ENCODE measurements at places on chromosomes 3 and 15.

- peak; percentile 39 for DNase-seq
Observed at GRCh38 chr3:9809615-9810432, at the start of gene TTLL3. Gene TTLL3 (plus strand): TSS chr3:9810262. CDS start chr3:9810662, 400 bp downstream.

- peak; percentile 29 for DNase-seq
Observed at GRCh38 chr3:42600958-42601675, 631 bp downstream of the NKTR start.

GRCh38 chr3:188830893-188831292 lies 340.9 kb upstream of the TPRG1 start:
- no peak for DNase-seq

GRCh38 chr3:22858486-22858885 lies 344.6 kb upstream of the UBE2E2 start:
- no peak for DNase-seq

DNA sequence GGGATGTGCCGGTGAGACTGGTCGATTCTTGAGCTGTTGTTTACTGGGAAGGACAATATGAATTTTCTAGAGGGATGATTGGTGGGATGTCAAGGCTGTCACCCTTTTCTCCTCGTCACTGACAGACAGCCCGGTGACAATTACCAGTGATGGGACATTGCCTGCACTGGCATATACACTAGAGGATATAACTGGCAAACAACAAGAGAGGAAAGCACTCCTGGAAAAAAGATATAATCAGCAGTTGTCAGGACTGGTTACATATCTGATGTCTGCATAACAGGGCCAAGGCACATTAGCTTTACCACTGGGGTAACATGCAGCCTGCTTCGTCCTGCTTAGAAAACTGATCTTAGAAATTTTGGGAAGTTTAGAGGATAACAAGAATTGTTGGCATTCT lies 131.1 kb downstream of the ROBO2 start:
- DNase-seq = no peak

- DNase-seq = no peak
Observed at GRCh38 chr3:135556174-135556573, 409.4 kb upstream of the PPP2R3A start.

DNA sequence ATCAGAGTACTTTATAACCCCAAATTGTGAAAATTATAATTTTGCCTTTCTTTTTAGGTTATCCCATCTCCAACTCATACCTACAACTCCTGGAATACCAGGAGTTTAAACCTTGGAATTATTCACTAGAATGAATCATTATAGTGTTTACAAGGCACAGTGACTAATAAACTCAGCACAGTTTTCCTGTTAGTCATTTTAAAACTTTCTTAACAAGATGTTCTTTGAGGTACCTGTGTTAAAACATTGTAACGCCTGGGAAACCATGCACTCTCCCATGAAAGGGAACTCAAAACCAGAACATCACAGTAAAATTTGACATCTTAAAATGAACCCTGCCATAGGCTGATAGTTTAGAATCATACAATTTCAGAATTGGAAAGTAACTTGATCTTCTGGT lies 132.4 kb upstream of the OSTN start:
- no peak for DNase-seq

- DNase-seq = no peak
Observed at GRCh38 chr3:86991840-86992435, 989 bp upstream of the VGLL3 start.

DNA sequence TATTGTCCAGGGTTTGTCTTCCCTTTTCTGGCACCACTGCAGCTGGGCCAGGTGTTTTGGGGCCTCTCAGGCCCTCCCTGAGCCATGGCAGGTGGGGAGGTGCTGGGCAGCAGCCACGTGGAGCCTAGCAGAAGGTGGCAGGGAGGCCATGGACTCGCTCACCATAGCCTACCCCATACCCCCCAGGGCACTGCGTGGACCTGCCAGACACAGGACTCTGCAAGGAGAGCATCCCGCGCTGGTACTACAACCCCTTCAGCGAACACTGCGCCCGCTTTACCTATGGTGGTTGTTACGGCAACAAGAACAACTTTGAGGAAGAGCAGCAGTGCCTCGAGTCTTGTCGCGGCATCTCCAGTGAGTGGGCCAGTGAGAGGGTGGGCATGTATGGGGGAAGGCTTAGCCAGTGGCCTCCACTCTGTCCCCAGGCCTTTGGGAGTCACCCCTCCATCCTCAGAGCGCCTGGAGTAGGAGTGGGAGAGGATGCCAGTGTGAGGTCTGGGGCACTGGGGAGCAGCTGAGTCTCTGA lies 11.9 kb downstream of the SPINT1 start:
- DNase-seq = no peak

GRCh38 chr3:128448491-128448890 lies 18.2 kb downstream of the DNAJB8 start:
- DNase-seq = no peak

GRCh38 chr15:93418566-93418965 lies 329.6 kb upstream of the RGMA start:
- no peak for DNase-seq

DNA sequence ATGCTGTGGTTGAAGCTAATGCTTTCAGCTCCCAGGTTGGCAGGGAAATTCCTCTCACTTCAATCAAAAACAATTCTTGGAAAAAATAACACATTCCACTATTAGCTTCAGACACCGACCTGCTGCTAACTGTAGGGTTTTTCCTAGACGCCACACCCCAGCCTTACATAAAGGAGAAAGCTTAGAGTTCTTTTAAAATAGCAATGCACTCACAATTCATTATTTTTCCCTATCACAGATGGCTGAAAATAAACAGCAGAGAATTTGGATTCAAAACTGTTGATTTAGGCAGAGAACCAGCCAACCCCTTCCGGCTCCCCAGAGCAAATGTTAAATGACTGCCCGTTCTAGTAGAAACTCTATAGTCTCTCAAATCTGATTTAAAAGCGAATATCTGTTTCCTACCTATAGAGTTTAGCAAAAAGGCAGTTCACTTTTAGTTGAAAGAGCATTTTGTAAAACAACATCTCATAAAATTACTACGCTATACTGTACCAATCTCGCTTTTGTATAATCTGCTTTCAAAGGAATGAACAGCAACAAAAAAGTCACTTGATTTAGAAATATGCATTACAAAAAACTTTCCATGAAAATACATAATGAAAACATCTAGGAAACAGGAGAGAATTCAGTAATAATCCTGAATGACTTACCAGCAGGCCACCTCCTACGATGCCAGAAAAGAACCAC lies 586 bp downstream of the TM4SF1 start:
- no peak for DNase-seq

DNA sequence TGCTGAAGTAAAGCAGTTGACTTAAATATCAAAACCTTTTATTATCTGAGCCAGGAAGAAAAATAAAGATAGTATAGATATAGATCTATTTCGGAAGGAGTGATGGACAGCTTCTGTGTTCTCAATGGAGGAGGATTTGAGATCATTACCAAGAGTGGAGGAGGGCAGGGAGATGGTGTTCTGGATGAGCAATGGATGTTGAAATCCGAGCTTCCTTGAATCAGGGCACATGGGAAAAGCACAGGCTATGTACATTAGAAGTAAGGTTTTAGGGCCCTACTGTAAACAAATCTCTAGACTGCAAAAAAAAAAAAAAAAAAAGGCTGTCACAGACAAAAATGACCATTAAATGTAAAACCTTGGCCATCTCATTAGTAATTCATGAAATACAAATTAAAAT lies 43.2 kb downstream of the GTPBP8 start:
- no peak for DNase-seq

DNA sequence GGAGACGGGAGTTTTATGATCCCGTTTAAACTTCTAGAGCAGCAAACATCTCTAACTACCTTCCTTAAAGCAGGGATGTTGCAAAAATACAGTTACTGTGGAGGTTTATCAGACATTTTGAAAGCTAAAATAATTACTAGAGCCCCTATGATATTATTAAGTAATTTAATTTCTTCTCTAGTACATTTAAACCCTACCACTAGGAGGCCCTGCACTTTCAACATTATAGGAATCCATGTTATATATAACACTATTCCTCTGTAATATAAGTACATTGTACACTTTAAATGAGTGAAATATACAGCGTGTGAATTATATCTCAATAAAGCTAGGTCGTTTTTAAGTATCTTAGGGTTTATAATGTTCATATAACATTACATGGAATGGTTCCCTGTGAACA lies 11.5 kb downstream of the SETMAR start:
- DNase-seq = no peak

DNA sequence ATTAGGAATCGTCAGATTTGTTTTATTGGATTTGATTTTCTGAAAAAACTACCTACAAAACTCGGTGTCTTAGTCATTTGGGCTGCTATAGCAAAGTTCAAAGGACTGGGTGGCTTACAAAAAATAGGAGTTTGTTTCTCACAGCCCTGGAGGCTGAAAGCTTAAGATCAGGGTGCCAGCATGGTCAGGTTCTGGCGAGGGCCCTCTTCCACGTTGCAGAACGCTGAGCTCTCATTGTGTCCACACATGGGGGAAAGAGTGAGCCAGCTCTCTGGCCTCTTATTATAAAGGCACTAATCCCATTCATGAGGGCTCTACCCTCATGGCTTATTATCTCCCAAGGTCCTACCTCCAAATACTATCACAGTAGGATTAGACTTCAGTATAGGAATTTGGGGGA lies 40.6 kb upstream of the MRPS22 start:
- DNase-seq = no peak

GRCh38 chr3:58356054-58356453 lies 23.4 kb downstream of the PXK start:
- DNase-seq = no peak
